Chondrocyte (in vitro differentiated cells): ENCODE measurements at places on chromosomes 1 and 21. TPM values are rescaled to one million over a fixed set of nuclear protein-coding genes. Genes with fewer than 3 reads are reported as not detected.
A peak's percentile ranks its signal among the peaks of the same experiment; 100 is the strongest.

The TSPEAR gene
- 0.15 to 0.38 TPM in 2 of 3 replicates, not detected in the other for total RNA-seq

DNA sequence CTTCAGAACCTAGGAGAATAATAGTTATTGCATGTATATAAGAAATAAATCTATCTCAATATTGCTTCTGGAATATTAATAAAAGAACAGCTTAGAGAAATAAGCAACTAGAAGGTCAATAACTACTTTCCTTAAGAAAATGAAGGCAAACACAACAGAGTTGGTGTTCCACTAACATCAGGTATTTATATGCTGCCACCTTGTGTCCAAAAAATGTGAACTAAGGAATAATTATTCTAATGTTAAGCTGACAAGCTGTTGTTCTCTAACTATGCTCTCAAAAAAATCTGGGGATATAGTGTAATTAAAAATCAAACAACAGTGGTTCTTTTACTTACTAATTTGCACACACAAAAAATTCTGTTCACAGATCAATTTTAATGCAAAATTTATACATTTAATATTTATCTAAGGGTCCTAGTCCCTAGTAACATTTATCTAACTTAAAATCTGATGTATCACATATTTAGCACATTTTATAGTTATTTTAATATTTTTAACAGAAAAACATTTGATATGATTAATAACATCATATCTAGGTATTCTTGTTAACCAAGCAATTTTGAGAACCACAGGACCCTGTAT is 39.6 kb downstream of the UCHL5 start:
- no peak for DNase-seq

The SLC25A34 gene
- total RNA-seq = 0.90 to 1.9 TPM (median 1.3 TPM) in 3 replicates

- no peak for DNase-seq
These were observed 757 bp downstream of the ACADM start for GRCh38 chr1:75725266-75725665.

GRCh38 chr1:98323906-98324358 is 337.6 kb upstream of the SNX7 start:
- no peak for DNase-seq

DNA sequence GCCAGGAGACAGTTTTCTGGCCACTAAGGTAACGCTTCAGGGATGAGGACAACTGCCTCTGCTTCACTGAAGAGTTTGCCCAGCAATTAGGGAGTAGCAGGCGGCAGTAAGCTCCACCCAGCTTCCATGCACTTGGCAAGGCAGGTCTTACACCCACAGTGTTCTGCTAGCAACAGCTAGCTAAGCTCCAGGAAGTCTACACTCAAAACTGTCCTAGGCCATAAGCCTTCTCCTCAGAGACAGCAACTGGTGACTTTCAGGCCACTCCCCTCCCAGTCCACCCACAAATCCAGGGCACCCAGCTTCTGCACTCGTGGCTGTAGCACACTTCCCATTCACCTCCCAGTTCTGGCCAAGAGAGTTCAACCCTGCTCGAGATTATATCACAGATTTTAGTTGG is 47.3 kb downstream of the KMO start:
- DNase-seq = no peak

DNA sequence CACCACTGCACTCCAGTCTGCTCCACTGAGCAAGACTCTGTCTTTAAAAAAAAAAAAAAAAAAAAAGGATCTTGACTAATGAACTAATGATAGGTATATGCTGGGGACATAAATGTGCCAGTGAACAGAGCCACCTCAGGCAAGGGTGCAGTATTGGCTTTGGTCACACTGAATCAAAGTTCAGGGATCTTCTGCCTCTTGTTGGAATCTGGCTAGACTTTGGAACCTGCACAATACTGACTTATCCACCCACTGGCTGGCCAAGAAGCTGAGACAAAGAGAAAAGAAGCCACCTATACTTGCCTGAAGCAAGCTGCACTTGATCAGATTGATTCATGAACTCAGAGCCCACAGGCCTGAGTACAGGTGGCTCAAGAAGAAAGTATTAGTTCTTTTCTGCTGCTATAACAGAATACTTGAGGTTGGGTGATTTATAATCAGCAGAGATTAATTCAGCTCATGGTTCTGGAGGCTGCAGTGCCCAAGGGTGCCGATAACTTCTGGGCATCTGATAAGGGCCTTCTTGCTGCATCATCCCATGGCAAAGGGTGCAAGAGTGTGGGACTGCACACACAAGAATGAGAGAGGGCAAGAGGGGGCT is 172.0 kb downstream of the FGGY start:
- DNase-seq = no peak

The APOBEC4 gene
- total RNA-seq = not detected in 3 replicates

DNA sequence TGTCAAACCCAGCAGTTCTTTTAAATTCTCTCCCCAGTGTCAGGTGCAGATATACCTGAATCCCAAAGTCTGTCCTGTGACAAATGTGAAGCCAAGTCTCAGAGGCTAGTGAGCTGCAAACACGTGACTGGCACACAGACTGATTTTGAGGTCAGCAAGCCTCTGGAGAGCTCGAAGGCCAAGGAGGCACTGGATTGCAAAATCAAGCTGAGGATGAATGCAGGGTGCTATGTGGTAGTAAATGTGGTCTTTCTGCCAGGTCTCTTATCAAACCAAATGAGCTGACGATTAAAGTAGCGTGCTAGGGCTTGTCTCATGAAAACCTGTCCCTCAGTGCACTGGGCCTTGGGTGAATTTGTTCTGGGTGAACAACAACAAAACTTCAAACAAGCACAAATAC is 20.6 kb downstream of the GPR3 start:
- DNase-seq = no peak

- peak; percentile 25 for DNase-seq
These were observed 222.0 kb downstream of the TOMM20 start for GRCh38 chr1:234906654-234907053.

DNA sequence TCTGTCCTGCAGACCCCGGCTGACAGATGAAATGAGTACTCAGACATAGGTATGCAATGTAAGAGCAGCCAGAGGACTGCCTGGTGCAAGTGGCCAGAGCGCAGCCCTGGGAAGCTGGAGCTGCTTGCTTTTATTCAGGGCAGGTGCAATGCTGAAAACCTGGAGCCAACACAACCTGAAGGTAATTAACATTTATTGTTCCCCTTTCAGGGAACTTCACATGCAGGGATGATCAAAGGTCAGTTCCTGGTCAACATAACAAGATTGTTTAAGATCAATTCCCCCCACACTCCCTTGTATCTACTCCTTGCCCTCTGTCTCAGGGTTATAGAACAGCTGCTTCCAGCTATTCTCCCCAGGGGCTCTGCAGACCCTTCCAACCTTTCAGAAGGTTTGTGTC is 48.7 kb upstream of the PRELP start:
- no peak for DNase-seq

DNA sequence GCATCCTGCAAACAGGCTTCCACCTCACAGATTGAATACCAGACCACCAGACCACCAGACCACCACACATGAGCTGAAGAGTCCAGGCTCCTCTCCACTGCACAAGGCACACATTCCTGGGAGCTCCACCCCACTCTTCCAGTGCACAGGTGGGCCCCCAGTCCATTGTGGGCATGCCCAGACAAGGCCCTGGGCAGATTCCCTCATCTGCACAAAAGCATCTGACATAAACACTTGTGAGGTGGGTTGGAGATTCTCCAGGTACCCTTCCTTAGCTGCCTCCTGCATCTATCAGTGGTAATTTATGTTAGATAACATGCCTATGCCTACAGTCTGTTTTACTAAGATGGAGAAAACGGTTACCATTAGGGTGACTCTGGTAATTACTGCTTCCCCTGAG is 11.6 kb upstream of the CTBS start:
- no peak for DNase-seq

GRCh38 chr1:42913426-42914091 is 45.1 kb downstream of the SLC2A1 start:
- no peak for DNase-seq
